ENCODE measurements at places on chromosomes 12 and 14.

DNA sequence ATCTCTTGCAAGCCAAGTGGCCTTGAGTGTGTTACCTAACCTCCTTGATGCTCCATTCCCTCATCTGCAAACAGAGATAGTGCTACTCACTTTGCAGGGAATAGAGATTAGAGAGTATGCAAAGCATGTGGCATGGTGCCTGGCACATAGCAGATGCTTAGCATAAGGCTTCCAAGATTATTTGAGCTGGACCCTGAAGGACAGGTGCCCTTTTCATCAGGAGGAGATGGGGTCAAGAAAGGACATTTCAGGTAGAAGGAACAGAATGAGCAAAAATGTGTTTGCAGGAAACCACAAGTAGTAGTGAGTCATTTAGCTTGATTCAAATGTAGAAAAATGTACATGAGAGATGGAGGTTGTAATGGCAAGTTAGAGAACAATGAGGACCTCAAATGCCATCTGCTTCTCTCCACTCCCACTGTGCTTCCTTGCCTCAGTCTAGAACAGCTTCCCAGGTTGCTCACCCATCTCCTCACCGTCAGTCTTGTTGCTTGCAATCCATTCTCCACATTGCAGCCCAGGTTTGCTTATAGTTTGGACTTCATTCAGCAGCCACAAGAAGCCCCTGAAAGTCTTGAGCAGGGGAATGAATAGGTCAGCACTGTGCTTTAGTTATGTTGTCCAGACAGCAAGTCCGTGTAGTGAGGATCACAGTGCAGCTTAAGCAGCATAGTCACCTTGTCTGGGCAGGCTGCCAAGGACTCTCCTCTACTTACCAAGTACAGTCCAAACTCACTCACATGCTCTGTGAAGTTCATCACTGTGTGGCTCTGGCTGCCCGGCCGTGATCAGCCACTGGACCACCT is 536.3 kb upstream of the CCDC196 start:
- DNase-seq: no peak

- peak; percentile 44 for DNase-seq
Measured at GRCh38 chr12:87848248-87848868, 180.8 kb downstream of the C12orf50 start.

- no peak for DNase-seq
Measured at GRCh38 chr12:95805864-95806671, 15.5 kb upstream of the NTN4 start.

DNA sequence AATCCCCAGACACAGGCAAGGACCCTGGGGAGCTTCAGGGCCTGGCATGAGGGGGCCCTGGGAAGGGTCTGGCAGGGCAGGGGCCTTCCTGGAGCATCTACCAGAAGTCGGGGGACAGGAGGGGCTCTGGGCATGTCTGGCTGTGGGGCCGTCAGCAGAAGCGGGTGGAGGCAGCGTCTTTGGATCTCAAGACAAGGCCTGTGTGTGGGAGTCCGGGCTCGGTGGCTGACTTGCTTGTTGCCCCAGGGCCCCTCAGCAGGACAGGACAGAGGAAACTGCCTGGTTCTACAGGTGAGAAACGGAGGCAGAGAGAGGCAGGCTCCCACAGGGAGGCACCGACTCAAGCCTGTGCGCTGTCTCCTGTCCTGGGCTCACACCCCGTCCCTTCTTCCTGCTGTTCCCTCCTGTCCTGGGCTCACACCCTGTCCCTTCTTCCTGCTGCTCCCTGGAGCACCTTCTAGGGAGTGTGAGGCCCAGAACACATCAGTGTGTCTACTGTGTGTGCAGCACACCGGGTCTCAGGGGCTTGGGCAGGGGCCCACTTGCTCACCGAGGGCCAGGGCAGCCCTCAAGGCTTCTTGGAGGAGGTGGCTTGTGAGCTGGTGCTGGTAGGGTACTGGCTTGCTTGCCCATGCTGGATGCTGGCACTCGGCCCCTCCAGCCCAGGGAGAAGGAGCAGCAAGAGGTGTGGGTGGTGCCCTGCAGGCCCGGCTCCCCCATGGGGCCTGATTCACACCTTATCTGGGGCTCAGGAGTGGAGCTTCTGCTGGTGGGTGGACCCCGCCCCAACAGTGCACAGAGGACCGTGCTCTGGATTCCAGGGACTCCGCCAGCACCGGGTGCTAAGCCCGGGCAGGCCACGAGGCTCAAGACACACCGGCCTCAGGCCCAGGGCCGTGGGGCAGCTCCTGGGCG is 14.9 kb downstream of the ASPG start:
- no peak for DNase-seq

- DNase-seq: no peak
Measured at GRCh38 chr14:101365329-101366158, 195.8 kb upstream of the DIO3 start.

DNA sequence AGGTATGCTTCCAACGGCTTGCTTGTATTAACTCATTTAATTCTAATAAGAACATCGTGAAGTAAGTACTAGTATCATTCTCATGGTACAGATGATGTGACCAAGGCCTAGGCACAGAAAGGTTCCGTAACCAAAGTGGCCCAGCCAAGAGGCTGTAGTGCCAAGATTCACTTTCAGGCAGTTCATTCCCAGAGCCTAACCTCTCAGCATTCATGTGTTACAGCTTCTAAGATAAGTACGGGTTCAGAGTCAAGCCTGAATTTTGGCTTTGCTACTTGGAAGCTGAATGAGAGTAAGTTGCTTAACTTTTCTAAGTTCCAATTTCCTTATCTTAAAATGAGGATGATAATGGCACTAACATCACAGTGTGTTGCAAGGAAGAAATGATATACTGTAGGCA is 379.9 kb downstream of the AEBP2 start:
- no peak for DNase-seq

GRCh38 chr12:80219345-80219744 is 120.0 kb downstream of the OTOGL start:
- no peak for DNase-seq

DNA sequence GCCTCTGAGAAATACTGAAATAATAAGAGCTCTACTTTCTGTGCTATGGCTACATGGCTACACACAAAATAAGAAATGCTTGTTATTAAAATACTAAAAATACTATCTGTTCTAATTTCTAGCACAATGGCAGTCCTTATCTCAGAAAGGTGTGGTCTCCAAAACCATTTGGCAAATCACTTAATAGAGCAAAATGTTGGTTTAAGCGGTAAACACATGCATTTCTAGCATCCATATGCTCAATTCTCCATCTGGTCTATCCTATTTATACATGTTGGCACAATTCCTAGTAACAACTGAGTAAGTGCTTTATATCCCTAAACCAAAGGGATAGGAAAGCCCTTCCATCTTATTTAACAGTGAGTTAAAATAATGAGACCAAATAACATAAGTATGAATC is 107.0 kb downstream of the PAPLN start:
- no peak for DNase-seq

- no peak for DNase-seq
Measured at GRCh38 chr14:43175896-43176295, 1331.2 kb downstream of the FSCB start.

DNA sequence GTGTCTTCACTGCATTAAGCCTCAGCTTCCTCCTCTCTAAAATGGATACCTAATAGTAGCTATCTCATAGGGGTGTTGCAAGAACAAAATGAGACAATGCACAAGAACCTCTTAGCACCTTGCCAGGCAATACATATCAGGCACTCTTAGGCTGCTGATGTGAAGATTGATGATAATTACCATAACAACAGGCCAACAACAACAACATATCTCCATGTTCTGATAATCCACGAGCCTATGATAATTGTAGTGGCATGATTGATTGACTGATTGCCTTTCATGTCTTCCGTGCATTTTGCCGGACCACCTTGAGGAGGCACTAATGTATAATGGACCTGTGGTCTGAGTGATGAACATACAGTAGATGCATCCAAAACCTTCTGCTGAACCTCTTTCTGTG is 50.7 kb upstream of the WSCD2 start:
- DNase-seq: no peak

- DNase-seq: peak; percentile 36
Measured at GRCh38 chr14:90693413-90693812, 122.8 kb downstream of the TTC7B start.

DNA sequence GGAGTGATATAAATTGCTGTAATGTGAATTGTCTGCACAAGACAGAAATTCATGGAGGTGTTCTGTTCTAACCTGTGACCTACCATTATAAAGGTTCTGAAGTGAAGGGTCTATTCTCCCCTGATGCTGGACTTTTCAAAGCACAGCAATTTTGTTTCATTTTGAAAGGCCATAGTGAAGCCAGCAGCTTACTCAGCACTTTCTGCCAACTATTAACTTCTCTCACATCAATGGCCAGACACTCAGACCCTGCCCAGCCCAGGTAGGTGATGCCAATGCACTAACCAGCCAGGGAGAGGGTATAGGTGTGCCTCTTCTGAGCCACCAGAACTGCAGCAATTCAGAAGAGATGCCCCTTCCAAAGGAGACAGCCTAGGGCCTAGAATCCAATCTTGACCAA is 43.9 kb downstream of the SLC15A4 start:
- DNase-seq: no peak

GRCh38 chr12:29032446-29032845 is 116.6 kb upstream of the FAR2 start:
- no peak for DNase-seq

GRCh38 chr12:25615119-25615518 is 62.0 kb upstream of the LMNTD1 start:
- no peak for DNase-seq

DNA sequence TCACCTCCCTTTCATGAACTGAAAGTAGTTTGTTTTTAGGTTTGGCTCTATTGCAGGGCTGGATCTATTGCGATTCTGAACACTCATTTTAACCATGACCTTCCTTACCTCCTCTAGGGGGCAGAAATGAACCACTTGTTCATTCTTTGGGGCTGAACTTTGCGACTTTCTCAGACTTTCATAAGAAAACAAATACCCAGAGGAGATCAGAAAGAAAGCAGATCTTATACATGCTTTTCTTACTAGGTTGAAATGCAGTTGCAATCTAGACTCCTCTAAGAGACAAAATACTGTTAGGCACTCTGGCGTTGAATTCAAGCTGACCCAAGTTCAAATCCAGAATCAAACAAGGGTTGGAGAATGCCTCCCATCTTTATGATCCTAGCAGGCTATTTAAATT is 32.6 kb upstream of the PLEKHG3 start:
- peak; percentile 35 for DNase-seq

DNA sequence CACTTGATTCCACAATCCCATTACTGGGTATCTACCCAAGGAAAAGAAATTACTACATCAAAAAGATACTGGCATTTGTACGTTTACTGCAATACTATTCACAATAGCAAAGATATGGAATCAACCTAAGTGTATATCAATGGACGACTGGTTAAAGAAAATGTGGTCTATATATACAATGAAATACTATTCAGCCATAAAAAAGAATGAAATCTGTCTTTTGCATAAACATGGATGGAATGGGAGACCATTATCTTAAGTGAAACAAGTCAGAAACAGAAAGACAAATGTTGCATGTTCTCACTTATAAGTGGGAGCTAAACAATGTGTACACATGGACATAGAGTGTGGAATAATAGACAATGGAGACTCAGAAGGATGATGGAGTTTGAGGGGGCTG is 5.0 kb upstream of the OS9 start:
- DNase-seq: no peak

All from MM.1S (cell line).